ENCODE measurements at places on chromosomes 3 and 15.

GRCh38 chr3:176412771-176413170 is 784.5 kb downstream of the TBL1XR1 start:
- DNase-seq: no peak

GRCh38 chr3:89527736-89528305 is 420.4 kb downstream of the EPHA3 start:
- no peak for DNase-seq

DNA sequence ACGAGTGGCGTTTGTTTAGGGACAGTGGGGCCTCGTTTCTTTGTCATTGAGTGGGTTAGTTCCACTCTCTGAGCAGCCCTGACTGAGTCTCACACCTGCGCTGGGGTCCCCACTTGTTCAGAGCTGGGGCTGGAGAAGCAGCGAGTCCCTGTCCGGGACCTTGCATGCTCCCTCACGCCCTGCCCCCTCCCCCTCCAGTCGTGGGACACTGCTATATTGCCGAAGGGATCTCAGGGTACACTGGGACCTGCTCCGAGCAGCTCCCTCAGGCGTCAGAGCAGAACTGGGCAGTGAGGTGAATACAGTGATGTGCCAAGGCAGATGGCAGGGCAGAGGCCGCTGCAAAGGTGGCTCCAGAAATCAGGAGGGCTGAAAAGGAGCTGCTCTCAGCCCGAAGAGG is 59.9 kb upstream of the KLF13 start:
- no peak for DNase-seq

DNA sequence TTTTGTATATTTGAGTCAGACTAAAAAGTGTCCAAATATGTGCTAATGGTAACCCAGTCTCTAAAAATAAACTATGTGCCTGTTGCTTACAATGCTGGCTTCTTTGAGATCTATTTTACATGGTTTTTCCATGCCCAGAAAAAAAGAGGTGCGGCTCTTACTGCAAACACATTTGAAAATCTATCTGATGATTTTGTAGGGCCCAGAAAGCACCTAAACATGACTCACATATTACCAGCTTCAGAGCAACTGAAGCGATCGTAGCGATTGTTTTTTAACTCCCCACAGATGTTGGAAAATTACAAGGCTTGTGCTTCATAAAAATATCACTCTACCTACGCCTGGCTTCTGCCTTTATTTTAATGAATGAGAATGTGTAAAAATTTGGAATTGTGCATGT is 53.5 kb downstream of the SUCNR1 start:
- DNase-seq: no peak

- no peak for DNase-seq
These were observed 20.2 kb downstream of the DNAJB11 start for GRCh38 chr3:186590580-186591295.

GRCh38 chr3:65871305-65872141 is 167.2 kb downstream of the MAGI1 start:
- DNase-seq: no peak
